Pericardium fibroblast (primary cell): ENCODE measurements at places on chromosomes 16 and 17. TPM values are rescaled to one million over a fixed set of nuclear protein-coding genes. Genes with fewer than 3 reads are reported as not detected.

ABCA6 gene
- total RNA-seq: 39.8 and 61.4 TPM in 2 replicates

SLC52A1 gene
- total RNA-seq: not detected in 2 replicates

COTL1 gene
- total RNA-seq: 157 and 197 TPM in 2 replicates

PRSS33 gene
- total RNA-seq: not detected in 2 replicates

ZNF500 gene
- total RNA-seq: 6.0 and 9.5 TPM in 2 replicates
